ENCODE measurements at places on chromosomes 12 and 14. TPM values are rescaled to one million over a fixed set of nuclear protein-coding genes. Genes with fewer than 3 reads are reported as not detected.

Gene INTS13
- total RNA-seq: 44.8 TPM

Gene USP44
- total RNA-seq: 0.85 TPM

Gene SPX
- 0.09 TPM for total RNA-seq

Gene PRB2
- total RNA-seq: not detected
